ENCODE measurements at places on chromosomes 1 and 21.

DNA sequence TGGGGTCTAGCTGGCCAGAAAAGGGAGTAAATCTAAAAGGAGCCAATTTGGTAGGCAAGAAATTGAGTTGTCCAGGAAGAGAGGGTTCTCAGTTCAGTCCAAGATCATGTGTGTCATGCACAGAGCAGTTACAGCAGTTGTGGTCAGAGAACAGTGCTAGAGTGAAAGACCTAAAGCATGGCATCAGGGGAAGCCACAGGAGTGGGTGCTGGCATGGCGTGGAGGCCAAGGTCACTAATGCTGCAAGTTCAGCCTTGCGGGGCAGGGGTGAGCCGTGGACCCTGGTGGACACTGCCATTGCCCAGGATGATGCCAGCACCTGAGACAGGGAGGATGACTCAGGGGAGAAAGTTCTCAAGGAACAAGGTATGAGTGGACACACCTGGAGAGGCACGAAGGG is 16.6 kb upstream of the TMEM125 start:
- H3K27ac ChIP-seq = no peak overlapping the region
- H3K36me3 ChIP-seq = no peaks in the 10 kb centered on the region
- DNase-seq = no peak
- H3K27me3 ChIP-seq = no peaks in the 10 kb centered on the region
- no peaks in the 10 kb centered on the region for H3K4me1 ChIP-seq
- no peak overlapping the region for H3K4me3 ChIP-seq

DNA sequence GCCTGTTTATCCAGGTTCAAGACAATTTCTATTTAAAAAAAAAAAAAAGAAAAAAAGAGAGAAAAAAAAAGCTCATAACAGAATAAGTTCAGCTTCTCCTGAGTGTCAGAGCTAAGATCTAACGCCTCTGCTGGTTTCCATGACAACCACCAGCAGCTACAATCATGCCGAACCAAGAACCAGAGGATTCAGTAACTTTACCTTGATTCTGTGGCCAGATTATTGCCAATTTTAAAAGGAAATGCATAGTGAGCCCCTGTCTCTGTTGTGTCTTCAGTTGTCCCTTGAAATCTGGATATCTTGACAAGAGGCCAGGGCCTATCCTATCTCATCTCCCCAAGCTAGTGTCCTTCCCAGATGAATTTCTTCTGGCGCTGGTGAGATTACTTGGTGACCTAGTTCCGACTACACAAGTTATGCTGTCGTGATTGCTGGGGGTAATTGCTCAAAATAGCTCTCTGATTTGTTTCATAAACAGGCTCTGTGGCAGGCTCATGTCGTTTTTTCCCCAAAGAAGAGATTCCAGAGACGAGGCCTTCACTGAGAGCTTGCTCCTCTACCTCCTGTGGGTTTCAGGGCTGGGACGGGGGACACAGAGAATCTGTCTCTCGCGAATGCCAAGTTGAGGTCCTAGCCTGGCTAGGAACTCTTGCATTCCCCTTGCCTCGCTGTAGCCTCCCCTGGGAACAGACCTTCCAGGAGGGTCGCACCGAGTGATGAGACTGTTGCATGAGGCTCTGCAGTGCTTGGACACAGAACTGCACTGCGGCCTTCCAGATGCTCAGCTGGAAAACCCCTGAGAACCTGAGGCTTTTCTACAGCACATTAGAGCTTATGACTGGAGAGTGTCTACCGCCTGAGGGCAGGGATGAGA is 32.4 kb upstream of the SCCPDH start:
- DNase-seq = no peak
- no peaks in the 10 kb centered on the region for H3K27me3 ChIP-seq
- no peaks in the 10 kb centered on the region for H3K36me3 ChIP-seq
- H3K4me3 ChIP-seq = no peak overlapping the region

GRCh38 chr1:39652554-39652953 is 13.1 kb upstream of the HEYL start:
- H3K4me1 ChIP-seq = no peaks in the 10 kb centered on the region
- no peaks in the 10 kb centered on the region for H3K27me3 ChIP-seq
- H3K27ac ChIP-seq = no peak overlapping the region
- no peaks in the 10 kb centered on the region for H3K36me3 ChIP-seq
- H3K4me3 ChIP-seq = no peak overlapping the region

DNA sequence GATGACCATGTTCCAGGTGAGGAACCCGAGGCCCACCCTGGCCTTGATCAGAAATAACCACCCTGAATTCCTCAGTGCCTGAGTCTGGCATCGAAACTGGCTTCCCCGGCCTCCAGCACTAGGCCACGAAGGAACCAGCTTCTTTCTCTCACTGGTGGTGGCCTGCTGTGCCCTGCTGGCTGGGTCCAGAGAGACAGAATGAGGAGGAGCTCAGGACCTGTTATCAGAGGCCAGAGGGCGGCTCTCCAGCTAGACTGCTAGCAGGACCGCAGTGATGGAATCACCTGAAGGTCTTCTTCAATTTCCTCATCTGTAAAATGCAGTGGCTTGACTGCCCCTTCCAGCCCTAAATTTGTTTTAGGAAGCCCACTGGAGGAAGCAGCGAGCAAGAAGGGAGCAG is 20.5 kb downstream of the ROR1 start:
- no peaks in the 10 kb centered on the region for H3K4me1 ChIP-seq
- H3K27me3 ChIP-seq = no peaks in the 10 kb centered on the region
- no peak overlapping the region for H3K4me3 ChIP-seq
- no peak for DNase-seq
- no peaks in the 10 kb centered on the region for H3K36me3 ChIP-seq
- no peak overlapping the region for H3K27ac ChIP-seq

- H3K27ac ChIP-seq = no peak overlapping the region
- H3K4me1 ChIP-seq = no peaks in the 10 kb centered on the region
- H3K27me3 ChIP-seq = no peaks in the 10 kb centered on the region
- H3K36me3 ChIP-seq = no peaks in the 10 kb centered on the region
- H3K4me3 ChIP-seq = no peak overlapping the region
- no peak for DNase-seq
Measured at GRCh38 chr21:29953072-29953471, 13.3 kb upstream of the GRIK1 start.

GRCh38 chr1:52530563-52531144 is 22.2 kb downstream of the TUT4 start:
- no peaks in the 10 kb centered on the region for H3K4me1 ChIP-seq
- no peak overlapping the region for H3K4me3 ChIP-seq
- H3K27ac ChIP-seq = no peak overlapping the region
- no peaks in the 10 kb centered on the region for H3K27me3 ChIP-seq
- no peak for DNase-seq
- no peaks in the 10 kb centered on the region for H3K36me3 ChIP-seq

DNA sequence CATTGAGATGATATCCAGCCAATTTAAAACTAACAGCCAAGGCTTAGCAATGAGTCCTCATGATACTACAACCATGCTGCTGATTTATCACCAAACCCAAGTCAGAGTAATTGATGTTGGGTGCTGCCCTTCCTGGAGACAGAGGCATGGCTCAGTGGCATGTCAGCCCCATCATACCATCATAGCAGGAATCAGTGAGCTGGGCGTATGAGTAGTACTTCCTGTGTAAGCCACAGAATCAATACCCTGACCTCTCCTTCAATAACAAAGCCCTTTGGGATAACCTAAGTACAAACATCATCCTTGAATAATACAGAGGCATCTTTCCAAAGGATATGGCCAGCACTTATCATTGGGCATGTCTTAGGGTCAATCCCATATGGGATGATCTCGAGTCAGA is 3.0 kb upstream of the LCE1E start:
- H3K27me3 ChIP-seq = no peaks in the 10 kb centered on the region
- H3K4me3 ChIP-seq = no peak overlapping the region
- DNase-seq = no peak
- H3K4me1 ChIP-seq = no peaks in the 10 kb centered on the region
- H3K27ac ChIP-seq = no peak overlapping the region
- no peaks in the 10 kb centered on the region for H3K36me3 ChIP-seq

DNA sequence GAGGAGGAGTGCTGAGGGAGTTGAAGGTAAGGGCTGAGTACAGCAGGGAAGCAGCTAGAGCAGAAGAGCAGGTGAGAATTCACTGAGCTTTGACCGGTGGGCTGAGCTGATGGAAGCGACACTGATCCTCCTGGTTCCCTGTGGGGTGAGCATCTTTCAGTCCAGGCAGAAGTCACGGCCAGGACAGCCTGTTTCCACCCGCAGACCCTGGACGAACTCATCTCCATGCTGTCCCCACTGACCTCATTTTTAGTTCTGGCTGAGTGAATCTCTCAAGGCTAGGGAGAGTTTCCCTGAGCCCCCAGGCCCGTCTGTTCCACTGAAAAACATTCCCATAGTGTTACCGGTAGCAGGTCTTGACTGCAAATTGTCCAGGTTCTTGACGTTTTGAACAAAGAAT is 31.5 kb downstream of the FAM163A start:
- H3K36me3 ChIP-seq = no peaks in the 10 kb centered on the region
- H3K4me3 ChIP-seq = no peak overlapping the region
- DNase-seq = no peak

- DNase-seq = no peak
- no peak overlapping the region for H3K4me3 ChIP-seq
- no peaks in the 10 kb centered on the region for H3K36me3 ChIP-seq
- H3K27ac ChIP-seq = no peak overlapping the region
- no peaks in the 10 kb centered on the region for H3K4me1 ChIP-seq
Measured at GRCh38 chr1:118204105-118204504, 19.1 kb upstream of the SPAG17 start.

DNA sequence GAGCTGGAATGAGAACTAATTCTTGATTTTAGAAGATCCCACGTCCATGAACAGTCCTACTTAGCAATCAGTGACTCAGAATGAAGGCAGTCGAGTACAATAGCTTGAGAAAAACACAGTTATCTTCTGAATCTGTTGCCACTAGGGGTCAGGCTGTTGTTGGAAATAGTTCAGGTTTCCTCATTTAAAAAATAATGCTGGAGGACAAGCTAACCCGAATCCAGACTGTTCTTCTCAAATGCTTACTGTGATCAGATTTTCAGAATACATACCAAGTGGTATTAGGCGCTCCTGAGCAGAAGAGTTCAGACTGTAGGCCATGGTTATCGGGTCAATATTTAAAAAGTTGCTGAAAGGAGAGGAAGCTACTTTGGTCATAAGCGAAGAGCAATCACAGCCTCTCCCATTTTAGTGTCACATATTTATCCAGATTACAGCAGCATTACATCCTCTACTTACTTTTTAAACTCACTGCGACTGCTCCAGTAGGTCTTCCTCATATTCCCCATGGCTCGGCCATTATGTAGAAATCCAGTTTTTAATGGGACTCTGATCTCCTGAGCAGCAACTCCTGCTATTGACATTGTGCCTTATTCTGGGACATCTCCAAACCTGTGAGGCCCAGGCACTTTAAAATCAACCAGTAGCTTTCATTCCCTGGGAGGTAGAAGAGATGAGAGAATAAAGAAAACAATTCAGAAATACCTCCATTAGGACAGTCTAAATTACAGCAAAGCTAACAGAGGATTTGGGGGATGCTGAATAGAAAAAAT is 10.9 kb downstream of the ERRFI1 start:
- peaks cover 5% of the 10 kb centered on the region for H3K36me3 ChIP-seq
- peak overlapping the region; percentile 68 for H3K27ac ChIP-seq
- H3K4me1 ChIP-seq = peaks cover 15% of the 10 kb centered on the region

GRCh38 chr1:159162516-159163265 is 8.7 kb upstream of the CADM3 start:
- H3K27ac ChIP-seq = no peak overlapping the region
- no peak for DNase-seq
- H3K27me3 ChIP-seq = no peaks in the 10 kb centered on the region
- no peaks in the 10 kb centered on the region for H3K36me3 ChIP-seq

GRCh38 chr1:78424720-78425119 is 66.1 kb upstream of the PTGFR start:
- no peaks in the 10 kb centered on the region for H3K4me1 ChIP-seq
- H3K4me3 ChIP-seq = no peak overlapping the region
- H3K27ac ChIP-seq = no peak overlapping the region
- H3K36me3 ChIP-seq = no peaks in the 10 kb centered on the region

DNA sequence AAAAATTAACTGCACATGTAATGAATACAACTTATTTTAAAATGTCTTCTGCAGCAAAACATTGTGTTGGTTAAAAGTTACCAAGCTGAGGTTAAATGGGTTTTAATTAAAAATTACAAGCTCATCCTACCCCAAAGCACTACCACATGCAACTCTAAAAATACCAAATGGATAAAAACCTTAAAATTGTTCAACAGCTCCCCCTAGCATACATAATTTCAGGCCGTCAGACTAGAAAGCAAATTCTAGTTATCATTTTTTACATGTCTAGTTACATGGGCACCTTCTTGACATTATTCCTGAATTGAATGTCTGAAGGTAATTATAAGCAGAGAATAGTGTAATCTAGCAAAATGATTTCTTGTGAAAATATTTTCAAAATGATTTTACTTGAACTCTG is 176.5 kb downstream of the C1orf21 start:
- no peak for DNase-seq
- H3K36me3 ChIP-seq = no peaks in the 10 kb centered on the region
- no peak overlapping the region for H3K4me3 ChIP-seq
- peaks cover 11% of the 10 kb centered on the region for H3K4me1 ChIP-seq
- H3K27me3 ChIP-seq = no peaks in the 10 kb centered on the region

- no peaks in the 10 kb centered on the region for H3K4me1 ChIP-seq
- DNase-seq = no peak
- H3K27ac ChIP-seq = no peak overlapping the region
- H3K27me3 ChIP-seq = no peaks in the 10 kb centered on the region
- H3K36me3 ChIP-seq = no peaks in the 10 kb centered on the region
Measured at GRCh38 chr1:203126151-203126865, 1.2 kb upstream of the ADORA1 start.

DNA sequence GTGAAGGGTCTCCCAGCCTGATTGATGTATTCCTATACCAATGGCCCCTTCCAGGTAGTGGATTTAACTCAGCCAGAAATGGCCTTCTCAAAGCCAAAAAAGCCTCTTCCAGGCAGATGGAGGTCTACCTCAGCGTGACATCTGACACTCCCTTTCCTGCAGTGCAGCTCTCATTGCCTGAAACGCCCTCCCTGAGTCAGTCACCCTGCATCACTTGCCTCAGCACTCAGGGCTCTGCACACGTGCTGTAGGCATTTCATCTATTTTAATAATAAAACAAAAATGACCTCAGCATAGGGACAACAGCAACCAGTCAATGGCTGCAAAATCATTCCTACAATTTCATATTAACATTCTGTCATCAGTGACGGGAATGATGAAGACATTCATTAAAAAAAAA is 64.4 kb upstream of the GJA5 start:
- DNase-seq = no peak
- H3K4me1 ChIP-seq = no peaks in the 10 kb centered on the region
- no peaks in the 10 kb centered on the region for H3K27me3 ChIP-seq
- H3K27ac ChIP-seq = no peak overlapping the region
- no peaks in the 10 kb centered on the region for H3K36me3 ChIP-seq

- no peak overlapping the region for H3K27ac ChIP-seq
- no peaks in the 10 kb centered on the region for H3K4me1 ChIP-seq
- H3K36me3 ChIP-seq = no peaks in the 10 kb centered on the region
Measured at GRCh38 chr1:29736582-29737188, 500.4 kb downstream of the PTPRU start.

DNA sequence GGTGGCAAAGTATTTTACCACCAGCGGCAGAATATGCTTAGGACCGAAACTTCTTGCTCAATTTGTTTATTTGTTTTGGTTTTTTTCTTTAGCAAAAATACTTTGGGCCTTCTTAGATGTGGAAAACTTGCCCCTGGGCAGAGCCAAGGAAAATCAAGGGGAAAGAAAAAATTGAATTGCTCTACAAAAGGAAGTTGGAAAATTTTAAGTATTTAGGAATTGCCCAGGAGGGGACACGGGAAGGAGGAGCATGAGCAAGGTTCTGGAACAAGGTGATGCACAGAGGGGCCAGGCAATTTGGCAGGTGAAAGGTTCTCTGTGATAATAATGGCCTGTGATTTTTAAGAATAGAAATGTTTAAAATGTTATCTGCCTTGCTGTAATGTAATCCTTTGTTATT is 28.6 kb downstream of the SGIP1 start:
- no peaks in the 10 kb centered on the region for H3K36me3 ChIP-seq
- no peak overlapping the region for H3K27ac ChIP-seq
- H3K4me1 ChIP-seq = peaks cover 5% of the 10 kb centered on the region
- H3K27me3 ChIP-seq = no peaks in the 10 kb centered on the region
